ENCODE measurements at places on chromosomes 7 and 10.
A peak's percentile ranks its signal among the peaks of the same experiment; 100 is the strongest.

DNA sequence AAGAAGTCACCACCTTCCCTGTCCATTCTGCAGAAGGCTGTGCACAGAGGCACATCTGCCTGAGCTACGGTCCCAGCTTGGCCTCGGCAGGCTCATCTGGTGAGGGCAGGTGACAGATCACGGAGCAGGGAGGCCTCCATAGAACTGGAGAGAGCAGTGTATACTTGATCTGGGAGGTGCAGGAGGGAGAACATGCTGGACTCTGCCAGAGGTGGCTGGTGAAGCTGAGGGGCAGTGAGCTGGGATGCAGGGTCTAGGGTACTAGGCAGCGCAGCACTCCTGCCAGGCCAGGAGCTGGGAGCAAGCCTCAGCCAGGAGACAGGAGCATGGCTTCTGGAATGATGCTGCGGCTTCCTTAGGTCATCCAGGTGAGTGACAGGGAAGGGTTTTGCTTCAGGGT is 553.0 kb downstream of the TCERG1L start:
- no peak for DNase-seq

GRCh38 chr10:43067391-43068135 is 9.3 kb upstream of the RET start:
- no peak for DNase-seq

DNA sequence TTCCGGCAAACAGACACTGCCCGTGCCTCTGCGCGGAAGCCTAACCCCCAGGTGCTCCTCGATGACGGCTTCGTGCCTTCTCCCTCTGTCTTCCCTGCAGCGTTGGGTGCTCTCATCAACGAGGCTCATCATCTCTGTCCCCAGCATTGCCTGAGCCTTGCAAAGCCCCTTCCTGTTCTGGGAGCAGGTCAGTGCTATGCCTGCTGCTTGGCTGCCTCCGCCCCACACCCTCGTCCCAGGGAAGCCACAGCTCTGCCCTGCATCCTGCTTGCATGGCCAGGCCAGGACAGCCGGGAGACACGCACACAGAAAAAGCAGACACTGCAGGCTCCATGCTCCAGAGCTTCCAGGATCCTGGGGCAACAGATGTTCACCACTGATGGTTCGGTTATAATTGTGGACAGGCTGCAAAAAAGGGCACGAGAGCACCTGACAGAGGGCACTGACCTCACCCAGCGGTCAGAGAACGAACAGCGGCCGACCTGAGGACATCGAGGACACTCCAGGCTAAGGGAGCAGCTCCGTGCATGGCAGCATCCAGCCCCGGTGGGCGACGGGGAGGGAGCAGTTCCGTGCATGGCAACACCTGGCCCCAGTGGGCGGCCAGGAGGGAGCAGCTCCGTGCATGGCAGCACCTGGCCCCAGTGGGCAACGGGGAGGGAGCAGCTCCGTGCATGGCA is 265.5 kb downstream of the PTPRN2 start:
- DNase-seq: no peak

GRCh38 chr10:60732807-60733516 is 45.3 kb upstream of the CDK1 start:
- no peak for DNase-seq

GRCh38 chr10:97336942-97337831 is 2.7 kb upstream of the FRAT2 start:
- DNase-seq: no peak

GRCh38 chr10:113537672-113538071 is 15.2 kb upstream of the HABP2 start:
- DNase-seq: no peak

DNA sequence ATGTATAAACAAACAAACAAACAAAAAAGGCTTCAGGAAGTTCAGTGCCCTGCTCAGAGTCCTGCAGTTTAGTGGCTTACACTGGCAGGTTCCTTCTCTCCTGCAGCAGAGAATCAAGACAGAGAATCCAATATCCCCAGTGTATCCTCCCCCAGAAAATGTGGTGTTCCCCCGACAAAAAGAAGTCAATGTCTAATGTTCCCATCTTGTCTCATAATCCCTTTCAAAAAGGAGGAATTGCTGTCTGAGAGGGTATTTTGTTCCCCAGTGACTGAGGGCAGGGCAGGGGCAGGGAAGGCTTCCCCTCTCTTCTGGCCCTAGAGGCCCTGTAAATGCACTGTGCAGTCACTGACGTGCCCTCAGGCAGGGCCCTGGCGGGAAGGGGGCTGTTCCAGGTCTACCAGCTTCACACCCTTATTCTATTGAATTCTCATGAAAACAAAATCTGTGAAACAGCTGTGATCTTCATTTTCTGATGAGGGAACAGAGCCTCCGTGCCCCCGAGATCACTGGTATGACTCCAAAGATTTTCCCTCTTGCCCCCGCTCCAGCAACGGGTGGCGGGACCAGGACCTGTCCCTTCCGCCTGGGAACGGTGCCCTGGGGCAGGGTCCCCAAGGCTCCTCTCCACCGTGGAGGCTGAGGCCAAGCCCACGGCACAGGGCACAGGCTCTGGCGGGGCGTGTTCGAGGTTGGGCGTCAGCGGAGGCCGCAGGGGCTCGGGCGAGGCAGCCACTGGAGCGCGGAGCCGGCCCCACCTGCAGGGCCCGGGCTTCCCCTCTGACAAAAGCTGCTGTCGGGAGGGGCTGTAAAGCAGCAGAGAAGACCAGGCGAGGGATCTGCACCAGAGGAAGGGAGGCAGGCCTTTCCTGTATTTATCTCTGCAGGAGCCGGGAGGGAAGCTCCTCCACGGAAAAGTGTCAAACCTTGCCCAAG is 13.4 kb upstream of the WDFY4 start:
- no peak for DNase-seq

DNA sequence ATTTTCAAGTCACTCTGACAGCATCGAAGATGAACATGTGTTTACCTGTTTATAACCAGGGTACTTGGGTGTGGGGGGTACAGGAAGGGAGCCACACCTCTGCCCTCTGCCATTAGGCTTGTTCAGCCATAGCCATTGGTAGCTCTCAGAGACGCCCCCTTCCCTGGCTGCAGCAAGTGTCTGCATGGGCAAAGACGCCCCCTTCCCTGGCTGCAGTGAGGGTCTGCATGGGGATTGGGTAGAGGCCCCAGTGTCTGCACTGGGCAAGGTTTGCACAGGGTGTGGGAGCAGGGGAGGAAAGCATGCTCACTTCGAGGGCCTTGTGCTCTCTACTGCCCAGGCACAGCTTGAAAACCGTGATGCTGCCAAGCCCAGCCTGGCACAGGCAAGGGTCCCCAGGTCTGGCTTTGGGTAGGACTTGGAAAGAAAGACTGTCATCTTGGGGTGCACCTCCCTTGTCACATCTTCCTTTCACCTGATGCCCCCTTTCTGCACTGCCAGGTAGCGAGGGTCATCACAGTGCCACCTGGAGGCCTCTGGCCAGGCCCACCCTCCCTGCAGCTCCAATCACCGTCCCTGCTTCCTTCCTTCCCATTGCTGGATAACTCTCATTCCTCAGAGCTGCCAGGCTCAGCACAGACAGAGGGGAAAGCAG is 3.7 kb downstream of the TMEM225B start:
- DNase-seq: no peak

DNA sequence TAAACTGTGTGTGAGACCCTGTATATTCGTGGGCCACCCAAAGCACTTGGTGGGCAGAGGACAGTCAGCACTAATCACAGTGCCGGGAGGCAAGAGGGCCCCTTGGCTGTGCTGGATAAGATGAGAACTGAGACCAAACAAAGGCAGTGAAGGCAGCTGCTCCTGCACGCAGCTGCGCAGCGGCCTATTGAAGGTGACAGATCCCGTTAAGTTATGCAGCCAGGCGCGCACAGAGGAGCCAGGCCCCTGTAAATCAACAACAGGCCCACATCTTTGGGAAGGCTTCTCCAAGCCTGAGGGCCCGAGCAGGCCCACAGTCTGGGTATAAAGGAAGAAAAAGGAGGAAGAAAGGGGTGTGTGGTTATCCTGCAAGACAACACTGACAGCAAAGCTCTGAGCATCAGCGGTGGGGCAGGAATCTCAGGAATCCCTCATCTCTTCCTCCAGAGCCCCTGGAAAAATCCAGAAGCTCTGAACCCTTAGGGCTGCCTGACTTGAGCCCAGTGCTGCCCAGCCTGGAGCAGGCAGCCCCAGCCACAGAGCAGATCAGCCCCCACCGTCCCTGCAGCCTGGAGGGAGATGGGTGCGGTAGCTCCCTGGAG is 154.2 kb downstream of the ARHGAP12 start:
- DNase-seq: no peak

DNA sequence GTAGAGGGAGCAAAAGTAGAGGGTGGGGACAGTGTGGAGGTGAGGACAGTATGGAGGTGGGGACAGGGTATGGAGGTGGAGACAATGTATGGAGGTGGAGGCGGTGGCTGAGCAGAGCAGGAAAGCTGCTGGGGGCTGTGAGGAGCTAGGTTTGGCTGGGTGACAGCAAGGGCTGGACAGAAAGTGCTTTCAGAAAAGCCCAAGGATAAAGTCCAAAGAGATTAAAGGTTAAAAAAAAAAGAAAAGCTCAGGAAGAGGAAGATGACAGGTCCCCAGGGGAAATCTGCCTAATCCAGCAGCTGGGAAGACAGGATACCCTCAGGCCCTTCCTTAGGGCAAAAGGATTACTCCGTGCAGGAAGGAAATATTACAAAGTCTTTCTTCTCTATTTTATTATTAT is 32.1 kb upstream of the PFKFB3 start:
- no peak for DNase-seq

- no peak for DNase-seq
Measured at GRCh38 chr7:39688611-39689480, 65.5 kb downstream of the RALA start.

- no peak for DNase-seq
Measured at GRCh38 chr10:98340940-98341310, 72.9 kb upstream of the LOXL4 start.

GRCh38 chr10:75876710-75877109 is 445.3 kb downstream of the LRMDA start:
- DNase-seq: no peak

DNA sequence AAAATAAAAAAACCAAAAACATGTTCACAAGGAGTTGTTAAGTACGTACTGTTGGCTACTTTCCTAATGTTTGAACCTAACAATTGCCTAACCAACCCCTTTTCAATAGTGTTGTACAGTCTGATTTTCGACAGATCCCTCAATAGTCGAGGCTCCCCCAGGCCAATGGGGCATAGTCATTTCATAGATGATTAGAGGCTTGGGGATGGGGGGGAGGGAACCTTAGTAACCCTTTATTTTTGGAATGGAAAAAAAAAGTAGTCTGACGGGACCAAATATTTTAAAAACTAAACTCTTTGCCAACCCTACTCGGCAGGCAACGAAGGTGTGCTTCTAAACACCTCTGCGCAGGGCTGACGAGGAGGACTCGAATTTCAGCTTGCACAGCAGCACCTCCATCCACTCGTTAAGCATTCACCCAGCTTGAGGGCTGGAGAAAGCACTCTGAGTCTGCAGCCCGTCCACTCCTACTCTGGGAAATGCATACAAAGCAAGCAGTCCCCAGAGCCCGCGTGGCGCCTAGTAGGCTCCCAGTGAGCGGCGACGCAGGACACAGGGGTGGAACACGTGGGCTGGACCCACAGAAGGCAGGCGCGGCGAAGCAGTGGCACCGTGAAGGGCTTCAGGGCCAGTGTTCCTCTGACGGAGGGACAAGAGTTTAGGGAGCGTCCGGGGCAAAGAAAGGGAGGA is 899 bp downstream of the PUS7 start:
- DNase-seq: peak; percentile 29

DNA sequence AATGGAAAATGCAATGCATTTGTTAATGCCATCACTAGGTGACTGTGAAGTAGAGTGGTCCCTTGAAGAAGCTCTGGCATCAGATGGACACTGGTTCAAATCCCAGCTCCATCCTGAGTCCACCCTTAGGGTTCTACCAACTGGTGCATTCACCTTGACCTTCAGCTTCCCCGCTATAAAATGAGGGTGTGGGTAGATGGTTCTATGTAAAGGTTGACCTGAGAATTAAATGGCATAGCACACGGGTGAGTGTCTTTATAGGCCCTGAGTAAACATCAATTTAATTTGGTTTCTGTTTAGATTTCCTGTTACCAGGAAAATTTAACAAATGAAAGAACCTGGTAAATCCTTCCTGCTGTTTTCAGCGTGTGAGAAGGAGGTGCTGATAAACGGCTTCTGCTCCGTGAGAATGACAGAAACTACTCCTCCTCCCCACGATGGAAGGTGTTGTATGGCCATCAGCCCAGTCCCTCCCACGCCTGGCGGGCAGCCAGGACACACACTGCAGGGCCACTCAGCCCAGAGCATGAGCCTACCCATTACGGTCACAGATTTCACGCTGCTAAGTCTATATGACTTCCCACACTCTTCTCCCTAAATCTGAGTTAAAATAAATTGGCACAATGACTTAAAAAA is 210.1 kb downstream of the TNS3 start:
- DNase-seq: no peak

DNA sequence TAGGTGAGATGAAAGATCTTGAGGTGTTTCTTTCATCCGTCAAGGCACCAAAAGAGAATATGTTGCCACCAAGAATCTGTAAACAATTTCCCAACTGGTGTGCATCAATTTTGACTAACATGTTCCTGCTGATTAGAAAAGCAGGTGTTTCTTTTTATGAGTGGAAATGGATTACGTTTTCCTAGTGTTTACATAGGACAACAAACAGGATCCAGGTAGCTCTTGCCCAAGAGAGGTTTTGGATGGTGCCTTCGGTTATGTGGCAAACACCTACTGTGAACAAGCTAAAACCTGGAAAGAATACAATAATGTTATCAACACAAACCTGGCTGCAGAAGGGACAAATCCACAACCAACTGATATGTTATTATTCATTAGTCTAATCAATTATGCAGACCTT is 53.6 kb upstream of the WNT16 start:
- DNase-seq: no peak

- no peak for DNase-seq
Measured at GRCh38 chr7:25385506-25386136, 157.3 kb upstream of the NPVF start.

DNA sequence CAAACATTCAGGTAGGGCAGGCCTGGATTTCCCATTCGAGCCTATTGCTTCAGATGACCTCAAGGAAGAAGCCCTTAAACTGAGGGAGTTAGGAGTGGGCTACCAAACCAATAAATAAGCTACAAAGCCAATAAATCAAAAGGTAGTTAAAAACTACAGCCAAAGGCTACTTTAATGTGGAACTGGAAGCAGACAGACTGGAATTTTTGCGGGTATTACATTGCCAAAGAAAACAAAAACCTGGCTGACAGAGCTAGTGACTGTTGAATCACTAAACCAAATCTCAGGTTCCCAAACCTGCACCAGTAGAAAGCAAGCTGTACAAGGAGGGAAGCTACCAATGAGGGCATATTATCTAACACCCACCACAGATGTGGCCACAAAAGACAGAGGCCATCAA is 315.6 kb downstream of the GRM8 start:
- no peak for DNase-seq
